ENCODE measurements at places on chromosomes 12 and 14.

GRCh38 chr12:67315661-67316060, 46.5 kb downstream of the CAND1 start:
- no peak for DNase-seq

GRCh38 chr12:55548756-55549155, 646 bp upstream of the OR6C4 start:
- no peak for DNase-seq

DNA sequence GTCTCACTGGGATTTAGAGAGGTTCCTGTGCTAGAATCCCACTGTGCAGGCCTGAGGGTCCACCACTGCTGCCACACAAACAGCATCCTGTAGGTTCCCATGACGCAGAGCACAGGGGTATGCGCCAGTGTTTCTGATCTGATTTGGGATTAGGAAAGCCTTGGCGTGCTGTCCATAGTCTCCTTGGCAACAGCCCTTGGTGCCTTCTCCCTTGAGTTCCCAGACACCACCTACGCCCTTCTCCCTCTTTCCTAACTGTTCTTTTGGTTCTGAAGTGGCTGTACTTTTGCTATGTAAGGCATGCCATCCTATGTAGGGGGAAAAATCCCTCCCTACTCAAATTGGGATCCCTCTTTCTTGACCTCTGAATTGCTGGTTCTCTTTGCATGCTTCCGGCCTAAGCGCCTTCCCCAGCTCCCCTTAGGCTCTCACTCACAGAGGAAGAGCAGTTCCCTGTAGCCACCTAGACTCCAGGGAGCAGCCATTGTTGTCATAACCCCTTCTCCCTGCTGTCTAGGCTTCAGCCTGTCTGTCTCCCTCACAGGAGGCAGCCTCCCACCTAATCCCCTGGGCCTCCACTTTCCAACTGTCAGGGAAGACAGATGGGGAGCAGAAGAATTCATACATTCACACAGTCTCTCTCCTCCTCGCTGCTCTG, 14.8 kb upstream of the RIC8B start:
- DNase-seq: no peak

GRCh38 chr12:120103044-120103338, 13.6 kb downstream of the RAB35 start:
- no peak for DNase-seq

DNA sequence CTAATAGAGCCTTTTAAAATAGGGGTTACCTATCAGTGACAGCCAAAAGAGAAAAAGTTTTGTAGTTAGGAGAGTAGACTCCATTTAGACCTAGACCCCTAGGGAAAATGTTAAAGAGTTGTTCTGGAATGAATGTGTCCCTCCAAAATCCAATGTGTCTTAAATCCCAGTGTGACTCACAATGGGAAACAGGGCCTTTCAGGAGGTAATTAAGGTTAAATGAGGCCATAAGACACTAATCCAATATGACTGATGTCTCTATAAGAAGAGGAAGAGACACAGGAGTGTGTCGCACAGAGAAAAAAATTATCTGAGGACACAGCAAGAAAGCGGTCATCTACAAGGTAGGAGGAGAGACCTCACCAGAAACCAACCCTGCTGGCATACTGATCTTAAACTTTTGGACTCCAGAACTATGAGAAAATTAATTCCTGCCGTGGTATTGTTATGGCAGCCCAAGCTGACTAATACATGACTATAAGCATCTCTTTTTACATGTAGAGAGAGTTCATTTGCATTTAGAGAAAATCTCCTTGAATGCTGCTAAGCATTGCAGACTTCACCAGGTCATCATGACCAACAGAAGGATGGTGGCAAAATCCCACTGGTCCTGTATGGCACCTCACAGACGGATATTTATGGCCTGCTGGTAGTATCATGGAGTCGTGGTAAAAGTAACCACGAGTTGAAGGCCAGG, 259.6 kb upstream of the TMTC1 start:
- DNase-seq: no peak

DNA sequence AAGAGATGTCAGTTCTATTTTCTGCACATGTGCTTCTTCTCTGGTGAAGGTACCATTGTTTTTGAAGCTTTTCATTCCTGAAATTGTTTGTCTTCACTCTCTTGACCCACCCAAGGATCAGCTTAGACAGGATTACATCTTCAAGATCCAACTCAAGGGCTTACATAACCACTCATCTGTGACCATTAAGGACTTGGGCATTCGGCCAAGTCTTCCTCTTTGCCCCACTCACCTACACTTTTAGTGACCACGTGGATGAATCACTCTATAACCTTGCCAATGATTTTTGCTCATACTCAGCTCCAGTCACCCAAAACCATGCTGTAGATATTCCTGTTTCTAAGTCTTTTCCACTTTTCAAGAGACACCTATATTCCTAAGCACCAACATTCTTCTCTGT, 36.5 kb upstream of the SSTR1 start:
- DNase-seq: peak; percentile 57

GRCh38 chr12:28937196-28937595, 211.9 kb upstream of the FAR2 start:
- DNase-seq: peak; percentile 30

GRCh38 chr14:86430853-86431252, 900.9 kb downstream of the FLRT2 start:
- DNase-seq: no peak

DNA sequence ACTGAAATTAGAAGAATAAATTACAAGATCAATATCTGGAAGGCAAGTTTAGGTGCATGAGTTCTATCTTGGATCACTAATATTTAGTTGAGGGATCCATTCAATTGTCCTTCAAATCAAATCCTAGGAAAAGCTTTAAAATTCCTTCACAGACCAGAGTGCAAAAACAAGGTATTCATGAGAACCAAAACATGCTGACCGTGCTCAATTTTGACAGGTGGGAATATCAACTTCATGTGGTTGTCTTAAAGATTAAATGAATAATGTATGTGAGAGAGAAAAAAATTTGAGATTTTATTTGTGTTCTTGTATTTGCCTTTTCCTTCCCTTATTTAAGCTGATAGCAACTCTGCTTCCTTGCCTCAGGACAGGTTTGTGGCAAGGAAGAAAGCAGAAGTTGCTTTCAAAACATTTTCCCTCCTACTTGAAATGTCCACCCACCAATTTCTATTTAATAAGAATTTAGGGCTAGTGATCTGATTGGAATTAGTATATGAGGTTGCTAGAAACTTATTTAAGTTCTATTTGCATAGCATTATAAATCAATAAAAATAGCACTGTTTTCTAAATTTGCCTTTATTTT, 4.9 kb upstream of the PPP1R12A start:
- no peak for DNase-seq

- peak; percentile 6 for DNase-seq
Measured at GRCh38 chr12:123744836-123745235, 17.3 kb upstream of the DNAH10 start.

GRCh38 chr12:13039328-13039956, 4.7 kb upstream of the FAM234B start:
- DNase-seq: no peak

GRCh38 chr14:40188006-40188405, 755.8 kb upstream of the FBXO33 start:
- peak; percentile 38 for DNase-seq

DNA sequence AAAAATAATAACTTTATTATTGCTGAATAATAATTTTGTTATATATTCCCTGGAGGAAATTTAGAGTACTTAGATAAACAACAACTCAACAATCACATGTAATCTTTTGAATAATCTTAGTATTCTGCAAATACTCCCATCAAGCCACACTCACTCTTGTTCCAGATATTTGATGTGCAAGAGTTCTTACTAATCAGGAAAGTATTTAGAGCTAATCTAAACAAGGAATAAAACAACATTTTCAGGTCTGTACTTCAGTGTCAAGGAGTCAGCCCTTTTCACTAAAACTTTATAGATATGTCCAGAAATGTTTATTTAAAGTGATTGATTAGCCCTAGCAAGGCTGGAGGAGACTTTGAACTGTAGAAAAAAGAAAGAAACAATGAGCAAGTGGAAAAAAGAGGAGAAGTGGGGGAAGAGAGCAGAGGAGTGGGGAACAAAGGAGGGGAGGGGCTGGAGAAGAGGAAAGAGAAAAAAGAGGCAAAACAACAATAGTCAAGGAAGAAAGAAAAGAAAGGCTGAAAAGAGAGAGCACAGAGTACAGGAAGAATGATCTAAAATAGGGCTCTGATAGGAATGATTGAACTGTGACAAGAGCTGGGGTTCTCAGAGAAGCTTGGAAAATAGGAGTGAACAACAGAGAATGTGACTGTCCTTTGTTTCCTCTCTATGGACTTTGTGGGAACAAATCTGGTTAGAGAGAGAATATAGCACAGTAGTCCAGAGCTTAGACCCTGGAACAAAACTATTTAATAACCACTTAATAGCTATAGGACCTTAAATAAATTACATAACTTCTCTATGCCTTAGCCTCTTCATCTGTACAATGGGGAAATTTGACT, 238.7 kb downstream of the AKAP6 start:
- no peak for DNase-seq

DNA sequence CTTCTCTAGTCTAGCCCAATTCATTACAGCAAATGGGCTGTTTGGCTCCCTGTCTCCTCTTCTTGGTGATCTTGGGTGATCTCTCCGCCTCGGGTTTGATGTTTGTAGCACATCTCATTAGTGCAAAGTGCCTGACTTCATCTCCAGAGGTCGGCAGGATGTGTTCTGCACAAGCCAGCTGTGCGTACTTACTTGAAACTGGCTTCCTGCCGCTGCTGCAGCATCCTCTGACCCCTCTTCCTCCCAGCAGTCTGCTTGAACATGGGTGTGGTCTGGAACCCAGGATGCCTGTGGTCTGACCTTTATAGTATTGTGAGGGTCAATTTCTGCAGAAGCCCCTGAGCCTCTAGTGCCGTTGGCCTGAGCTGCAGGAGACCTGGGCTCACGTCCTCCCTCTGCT, 99.2 kb downstream of the BEGAIN start:
- no peak for DNase-seq

- DNase-seq: no peak
Measured at GRCh38 chr14:81669308-81669707, 135.7 kb upstream of the SEL1L start.

DNA sequence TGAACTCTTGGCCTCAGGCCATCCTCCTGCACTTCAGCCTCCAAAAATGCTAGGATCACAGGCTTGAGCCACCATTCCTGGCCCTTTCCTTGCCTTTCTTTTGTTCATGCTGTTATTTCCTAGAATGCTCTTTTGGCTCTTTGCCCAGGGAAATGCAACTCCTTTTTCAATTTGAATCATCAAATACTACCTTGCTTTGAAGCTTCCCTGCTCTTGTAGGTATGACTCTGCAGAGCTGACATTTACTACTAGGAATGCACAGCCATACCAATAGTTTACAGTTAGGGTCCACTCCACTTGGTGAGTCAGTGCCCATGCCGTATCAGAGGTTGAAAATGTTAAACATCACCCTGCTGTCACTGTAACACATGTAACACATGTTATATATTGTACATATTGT, 107.0 kb upstream of the CRY1 start:
- DNase-seq: peak; percentile 78

- peak; percentile 52 for DNase-seq
Measured at GRCh38 chr12:104763168-104763805, 194.8 kb downstream of the SLC41A2 start.

GRCh38 chr14:73235531-73236155, 1.7 kb upstream of the PAPLN start:
- no peak for DNase-seq

- DNase-seq: no peak
Measured at GRCh38 chr12:107501681-107502080, 183.9 kb upstream of the PWP1 start.

DNA sequence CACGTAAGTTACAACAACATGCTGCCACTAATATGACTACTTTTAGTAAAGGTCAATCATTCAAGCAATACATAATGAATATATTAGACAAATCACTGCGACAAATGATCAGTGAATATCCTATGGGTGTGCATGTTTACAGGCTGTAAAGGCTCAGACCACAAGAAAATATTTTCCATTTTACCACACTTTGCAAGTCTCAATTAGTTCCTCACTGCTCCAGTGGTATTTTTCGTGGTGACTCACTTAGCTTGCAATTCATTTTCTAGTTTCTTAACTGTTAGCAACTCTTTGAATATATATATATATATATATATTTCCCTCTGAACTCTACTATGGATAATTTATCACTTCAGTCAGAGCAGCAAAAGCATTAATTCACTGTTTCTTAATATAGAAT, 96.9 kb downstream of the EML5 start:
- DNase-seq: no peak

DNA sequence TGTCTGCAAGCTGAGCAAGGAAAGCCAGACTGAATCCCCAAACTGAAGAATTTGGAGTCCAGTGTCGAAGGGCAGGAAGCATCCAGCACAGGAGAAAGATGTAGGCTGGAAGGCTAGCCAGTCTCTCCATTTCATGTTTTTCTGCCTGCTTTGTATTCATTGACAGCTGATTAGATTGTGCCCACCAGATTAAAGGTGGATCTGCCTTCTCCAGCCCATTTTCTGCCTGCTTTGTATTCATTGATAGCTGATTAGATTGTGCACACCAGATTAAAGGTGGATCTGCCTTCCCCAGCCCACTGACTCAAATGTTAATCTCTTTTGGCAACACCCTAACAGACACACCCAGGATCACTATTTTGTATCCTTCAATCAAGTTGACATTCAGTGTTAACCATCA, 85.3 kb downstream of the PLBD1 start:
- DNase-seq: no peak

DNA sequence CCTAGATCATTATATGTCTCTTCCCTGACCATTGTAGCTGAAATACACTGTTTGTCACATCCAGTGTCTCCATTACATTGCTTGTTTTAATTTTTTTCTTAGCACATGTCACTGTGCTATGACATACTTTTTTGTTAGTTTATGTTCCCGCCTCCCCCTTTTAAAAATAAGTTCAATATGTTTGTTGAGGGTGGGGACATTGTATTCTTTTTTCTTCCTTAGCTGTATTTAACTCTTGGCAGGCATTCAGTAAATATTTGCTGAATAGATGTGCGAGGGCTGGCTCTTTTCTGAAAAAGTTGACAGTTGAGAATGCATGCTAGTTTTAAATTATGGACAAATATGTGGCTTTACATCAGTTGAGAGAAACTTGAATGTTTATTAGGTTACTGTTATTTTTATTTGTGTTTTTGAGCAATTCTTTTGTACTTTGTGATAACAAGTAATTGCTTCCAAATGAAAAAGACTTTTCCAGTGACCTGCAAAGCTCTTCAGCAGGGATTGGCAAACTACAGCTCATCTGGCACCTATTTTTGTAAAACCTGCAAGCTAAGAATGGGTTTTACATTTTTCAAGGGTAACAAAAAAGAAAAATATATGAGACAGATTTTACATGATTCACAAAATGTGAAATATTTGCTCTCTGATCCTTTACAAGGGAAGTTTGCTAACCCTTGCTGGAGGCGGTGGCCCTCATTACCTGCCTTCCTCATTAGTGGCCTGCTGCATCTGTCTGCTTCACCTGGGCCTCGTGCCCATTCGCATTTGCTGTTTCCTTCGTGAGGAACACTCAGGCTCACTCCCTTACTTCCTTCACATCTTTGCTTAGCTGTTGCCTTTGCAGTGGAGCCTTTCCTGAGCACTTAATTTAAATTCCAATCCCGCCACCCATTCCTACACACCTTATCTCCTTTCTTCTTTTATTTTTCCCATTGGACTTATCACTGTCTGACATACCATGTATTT, 229.4 kb downstream of the ERC1 start:
- DNase-seq: no peak

All from MCF 10A (cell line).